BE2C (cell line): ENCODE measurements at places on chromosomes 2 and 18.

- DNase-seq: no peak
Observed at GRCh38 chr2:81996332-81996731, 1691.8 kb upstream of the LRRTM1 start.

- no peak for DNase-seq
Observed at GRCh38 chr2:142435847-142436246, 305.0 kb upstream of the LRP1B start.

DNA sequence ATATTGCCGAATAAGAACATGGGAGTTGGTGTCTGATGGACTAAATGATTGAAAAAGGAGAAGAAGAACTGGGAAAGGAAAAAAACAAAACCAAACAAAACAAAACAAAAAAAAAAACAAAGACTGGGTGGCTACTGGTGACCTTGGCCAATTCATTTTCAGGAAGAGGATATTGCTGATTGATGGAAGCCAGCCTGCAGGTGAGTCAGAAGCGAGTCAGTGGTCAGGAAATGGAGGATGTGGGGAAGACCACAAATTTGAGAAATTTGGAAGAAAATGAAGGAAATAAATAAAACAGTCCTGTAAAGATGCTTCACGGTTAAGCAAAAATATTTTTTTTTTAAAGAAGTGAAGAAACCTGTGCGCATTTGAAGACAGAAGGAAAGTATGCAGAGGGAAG, 296.9 kb downstream of the ZNF521 start:
- DNase-seq: no peak

DNA sequence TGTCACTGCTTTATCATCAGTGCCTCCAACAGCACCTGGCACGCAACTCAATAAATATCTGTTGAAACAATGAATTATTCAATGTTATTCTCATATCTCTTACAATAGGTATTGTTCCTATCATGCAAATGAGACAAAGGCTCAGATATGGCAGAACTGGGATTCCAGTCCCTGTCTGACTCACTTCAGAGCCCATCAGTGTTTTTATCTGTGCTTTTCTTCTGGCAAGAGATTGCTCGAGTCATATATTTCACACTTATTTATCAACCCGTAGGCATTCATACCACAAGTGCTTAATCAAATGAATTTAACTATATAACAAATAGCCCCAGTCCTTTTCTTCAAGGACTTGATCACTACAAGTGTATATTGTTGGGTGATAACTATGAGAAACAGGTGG, 76.4 kb upstream of the TSPYL6 start:
- no peak for DNase-seq

DNA sequence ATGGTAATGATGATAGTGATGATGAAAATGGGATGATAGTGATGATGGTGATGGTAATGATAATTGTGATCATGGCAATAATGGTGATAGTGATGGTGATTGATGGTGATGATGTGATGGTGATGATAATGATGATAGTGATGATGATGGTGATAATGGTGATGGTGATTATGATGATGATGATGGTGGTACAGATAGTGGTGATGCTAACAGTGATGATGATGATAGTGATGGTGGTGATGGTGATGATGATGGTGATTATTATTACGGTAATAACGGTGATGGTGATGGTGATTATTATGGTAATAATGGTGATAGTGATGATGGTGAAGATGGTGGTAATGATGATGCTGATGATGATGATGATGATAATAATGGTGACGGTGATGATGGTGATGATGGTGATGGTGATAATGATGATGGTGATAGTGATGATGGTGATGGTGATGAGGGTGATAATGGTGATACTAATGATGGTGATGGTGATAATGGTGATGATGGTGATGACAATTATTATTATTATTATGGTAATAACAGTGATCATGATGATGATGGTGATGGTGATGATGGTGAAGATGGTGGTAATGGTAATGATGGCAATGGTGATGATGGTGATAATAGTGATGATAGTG, 151.0 kb downstream of the ZNF516 start:
- no peak for DNase-seq

DNA sequence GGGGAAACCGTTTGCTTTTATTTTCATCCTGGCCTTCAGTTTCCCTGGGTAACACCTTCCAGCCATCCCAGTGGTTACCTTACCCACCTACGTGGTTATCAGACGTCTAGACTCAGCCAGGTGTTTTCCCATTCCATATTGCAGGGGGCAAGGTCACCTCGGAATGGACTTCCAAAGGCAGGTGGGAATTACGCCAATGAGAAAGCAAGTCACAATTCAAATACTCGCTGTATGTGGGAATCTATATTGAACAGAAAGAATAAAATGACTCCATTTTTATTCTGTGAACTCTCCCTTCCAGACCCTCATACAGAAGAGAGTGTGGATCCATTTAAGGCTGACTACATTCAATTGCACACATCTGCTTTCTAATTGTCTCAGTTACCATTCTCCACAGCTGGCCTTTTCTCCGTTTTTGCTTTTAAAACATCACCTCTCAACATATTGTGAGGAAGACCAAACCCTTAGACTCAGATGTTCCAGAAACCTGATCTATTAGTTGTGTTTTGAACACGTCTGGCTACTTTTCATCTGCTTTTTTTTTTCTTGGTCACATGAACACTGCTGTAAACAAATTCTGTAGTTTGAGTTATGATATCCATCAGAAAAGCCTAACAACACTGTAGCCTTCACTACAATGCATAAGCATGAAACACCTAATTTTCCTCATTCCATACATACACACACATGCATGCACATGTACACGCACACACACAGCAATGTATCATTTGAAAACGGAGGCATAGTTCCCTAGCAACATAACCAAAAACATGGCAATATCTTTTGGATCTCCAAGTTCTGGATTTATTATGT, 59.8 kb downstream of the BCL2 start:
- DNase-seq: no peak

DNA sequence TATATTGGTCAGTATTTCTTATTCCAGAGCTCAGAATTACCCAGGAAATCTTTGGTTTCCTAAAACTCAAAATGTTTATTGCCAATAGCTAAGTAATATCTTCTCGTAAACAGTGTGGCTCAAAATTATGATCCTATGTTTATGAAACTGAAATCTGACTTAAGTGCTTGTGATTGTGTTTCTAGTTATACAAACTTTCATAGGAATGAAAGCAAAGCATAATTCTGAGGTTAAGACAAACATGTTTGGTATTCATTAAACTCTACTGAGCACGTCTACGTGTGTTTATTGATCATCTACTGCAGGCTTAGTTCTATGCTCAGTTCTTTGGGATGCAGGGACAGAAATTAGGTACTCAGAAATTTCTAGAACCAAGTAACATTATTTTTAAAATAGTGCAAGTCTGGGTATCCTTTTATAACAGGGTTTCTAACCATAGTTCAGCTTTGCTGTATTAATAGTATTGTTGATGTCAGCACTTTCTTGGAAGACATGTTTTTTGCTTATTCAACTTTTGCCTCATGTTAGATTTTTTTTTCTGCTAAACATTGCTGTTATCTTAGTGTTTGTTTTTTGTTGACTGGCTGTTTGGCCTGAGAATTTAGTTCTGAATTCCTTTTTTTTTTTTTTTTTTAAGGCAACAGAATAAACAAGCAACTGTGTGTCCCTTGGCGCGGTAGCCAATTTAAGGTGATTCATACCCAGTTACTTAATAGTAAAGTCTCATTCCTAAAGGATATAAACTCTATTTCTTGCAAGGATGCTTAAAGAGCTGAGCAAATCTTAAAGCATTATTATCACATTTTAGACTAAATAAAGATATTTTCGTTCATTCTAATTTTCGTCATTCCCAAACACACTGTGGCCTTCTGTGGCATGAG, 31.3 kb downstream of the PTPRM start:
- DNase-seq: no peak

- no peak for DNase-seq
Observed at GRCh38 chr2:43540021-43540779, 55.6 kb downstream of the THADA start.

- no peak for DNase-seq
Observed at GRCh38 chr18:40094441-40094840, 1860.6 kb upstream of the PIK3C3 start.
